ENCODE measurements at places on chromosomes 5 and 9. TPM values are rescaled to one million over a fixed set of nuclear protein-coding genes. Genes with fewer than 3 reads are reported as not detected.

- no peak for DNase-seq
- H3K4me1 ChIP-seq = peaks cover 41% of the 10 kb centered on the region
- H3K4me3 ChIP-seq = no peak overlapping the region
- H3K36me3 ChIP-seq = peaks cover 13% of the 10 kb centered on the region
Measured at GRCh38 chr9:91247278-91247677, 114.4 kb downstream of the AUH start.

GRCh38 chr5:138990986-138991590 is 116.0 kb upstream of the LRRTM2 start:
- DNase-seq = no peak
- no peak overlapping the region for H3K4me3 ChIP-seq

- H3K36me3 ChIP-seq = peaks cover 8% of the 10 kb centered on the region
- H3K4me3 ChIP-seq = peak overlapping the region; percentile 54
- H3K27me3 ChIP-seq = no peaks in the 10 kb centered on the region
- DNase-seq = no peak
- peak overlapping the region; percentile 82 for H3K27ac ChIP-seq
Measured at GRCh38 chr9:93057703-93058354, 672 bp upstream of the SUSD3 start.

DNA sequence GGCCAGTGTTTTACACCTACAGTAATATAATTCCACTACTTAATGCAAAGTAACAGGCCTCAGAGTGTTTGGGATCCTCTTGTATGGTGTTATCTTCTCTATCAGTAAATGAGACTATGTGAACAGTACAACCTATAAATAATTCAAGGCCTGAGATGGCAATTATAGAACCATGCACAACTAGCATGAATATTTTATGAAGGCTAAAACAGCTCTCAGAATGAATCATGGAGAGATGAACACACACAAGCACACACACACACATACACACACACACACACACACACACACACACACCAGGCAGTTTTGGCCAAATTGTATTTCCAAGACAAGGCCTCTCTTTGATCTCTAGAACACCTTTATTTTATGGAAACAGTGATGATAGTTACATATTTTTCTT is 224.9 kb downstream of the EBF1 start:
- H3K36me3 ChIP-seq = no peaks in the 10 kb centered on the region
- peak overlapping the region; percentile 57 for H3K4me3 ChIP-seq
- H3K27ac ChIP-seq = peak overlapping the region; percentile 81
- peaks cover 24% of the 10 kb centered on the region for H3K4me1 ChIP-seq

DNA sequence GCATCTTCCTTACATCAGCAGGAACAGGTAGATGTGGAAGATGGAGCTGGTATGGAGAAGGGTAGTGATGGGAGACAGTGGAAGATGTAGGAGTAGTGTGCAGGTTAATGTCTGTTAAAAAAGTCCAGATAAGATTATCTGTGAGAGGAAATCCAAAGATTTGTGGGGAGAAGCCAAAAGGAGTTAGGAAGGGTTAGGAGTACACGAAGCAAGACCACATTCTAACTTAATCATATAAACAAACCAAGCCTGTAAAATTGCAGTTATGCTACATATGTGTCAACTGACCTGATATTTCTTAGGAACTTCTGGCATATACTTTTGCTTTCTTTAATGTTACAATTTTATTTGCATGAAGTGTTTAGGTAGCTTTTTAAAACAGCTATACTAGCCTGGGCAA is 142.1 kb upstream of the DMRT1 start:
- H3K4me3 ChIP-seq = no peak overlapping the region
- H3K36me3 ChIP-seq = no peaks in the 10 kb centered on the region
- H3K27me3 ChIP-seq = peaks cover 8% of the 10 kb centered on the region
- no peak for DNase-seq

DNA sequence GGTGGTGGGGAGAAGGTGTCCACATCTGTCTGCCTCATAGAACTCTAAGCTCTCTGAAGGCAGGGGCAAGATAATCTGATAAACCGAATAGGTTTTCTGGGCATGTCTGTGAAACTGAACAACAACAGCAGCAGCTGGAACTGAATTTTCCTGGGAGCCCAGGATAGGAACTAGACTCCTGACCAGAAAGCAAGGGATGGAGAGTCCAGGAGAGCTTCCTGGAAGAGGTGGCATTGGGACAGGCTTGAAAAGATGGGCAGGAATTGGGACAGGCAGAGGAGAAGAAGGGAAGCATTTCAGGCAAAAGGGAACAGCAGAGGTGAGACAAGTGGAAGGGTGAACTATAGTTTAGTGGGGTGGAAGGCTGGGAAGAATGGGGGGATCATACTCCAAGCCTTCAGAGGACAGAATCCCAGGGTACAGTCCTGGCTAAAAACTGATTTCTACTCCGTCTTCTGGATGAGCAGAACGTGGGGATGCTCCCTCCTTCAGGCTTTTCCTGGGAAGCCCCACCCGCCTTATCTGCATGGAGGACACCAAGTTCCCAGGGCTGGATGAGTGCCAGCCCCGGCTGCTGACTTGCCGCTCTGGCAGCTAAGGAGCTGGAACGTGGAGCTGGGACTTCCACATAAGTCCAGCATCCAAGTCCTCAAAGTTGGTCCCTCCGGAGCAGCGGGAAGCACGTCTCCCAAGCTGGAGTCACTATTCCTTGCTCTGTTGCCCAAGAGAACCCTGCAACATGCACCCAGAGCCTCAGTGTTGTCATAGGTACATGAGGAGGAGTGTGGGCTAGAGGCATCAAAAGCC is 13.9 kb upstream of the KIF12 start:
- no peaks in the 10 kb centered on the region for H3K36me3 ChIP-seq
- no peak overlapping the region for H3K27ac ChIP-seq
- no peaks in the 10 kb centered on the region for H3K4me1 ChIP-seq
- no peak overlapping the region for H3K4me3 ChIP-seq
- H3K27me3 ChIP-seq = peaks cover 18% of the 10 kb centered on the region

- no peak overlapping the region for H3K4me3 ChIP-seq
- no peak overlapping the region for H3K27ac ChIP-seq
- no peaks in the 10 kb centered on the region for H3K4me1 ChIP-seq
- H3K36me3 ChIP-seq = no peaks in the 10 kb centered on the region
Measured at GRCh38 chr9:107567462-107567861, 77.9 kb upstream of the KLF4 start.

DNA sequence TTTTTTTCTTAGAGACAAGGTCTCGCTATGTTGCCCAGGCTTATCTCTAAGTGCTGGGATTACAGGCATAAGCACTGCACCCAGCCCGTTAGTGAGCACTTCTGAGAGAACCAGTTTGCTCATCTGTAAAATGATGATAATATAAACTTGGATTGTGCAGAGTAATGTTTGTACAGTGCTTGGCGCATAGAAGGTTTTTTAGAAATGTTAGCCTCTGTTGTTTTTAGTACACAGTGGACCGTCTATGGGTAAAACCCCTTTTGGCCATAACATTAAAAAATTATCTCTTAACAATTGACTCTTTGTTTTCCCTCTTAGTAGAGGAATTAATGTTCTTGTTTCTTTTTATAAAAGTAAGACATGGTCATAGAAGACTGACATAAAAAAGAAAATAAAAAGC is 202.1 kb downstream of the PCSK5 start:
- H3K4me3 ChIP-seq = no peak overlapping the region
- H3K27me3 ChIP-seq = no peaks in the 10 kb centered on the region
- no peaks in the 10 kb centered on the region for H3K4me1 ChIP-seq
- H3K36me3 ChIP-seq = no peaks in the 10 kb centered on the region

GRCh38 chr5:150762211-150762610 is 3.4 kb upstream of the DCTN4 start:
- H3K27ac ChIP-seq = no peak overlapping the region
- peaks cover 8% of the 10 kb centered on the region for H3K36me3 ChIP-seq
- H3K27me3 ChIP-seq = no peaks in the 10 kb centered on the region
- DNase-seq = peak; percentile 47
- H3K4me1 ChIP-seq = peaks cover 14% of the 10 kb centered on the region

- H3K27ac ChIP-seq = no peak overlapping the region
- no peaks in the 10 kb centered on the region for H3K27me3 ChIP-seq
- no peak overlapping the region for H3K4me3 ChIP-seq
- no peaks in the 10 kb centered on the region for H3K36me3 ChIP-seq
- H3K4me1 ChIP-seq = no peaks in the 10 kb centered on the region
Measured at GRCh38 chr5:174785120-174785680, 60.8 kb downstream of the MSX2 start.

DNA sequence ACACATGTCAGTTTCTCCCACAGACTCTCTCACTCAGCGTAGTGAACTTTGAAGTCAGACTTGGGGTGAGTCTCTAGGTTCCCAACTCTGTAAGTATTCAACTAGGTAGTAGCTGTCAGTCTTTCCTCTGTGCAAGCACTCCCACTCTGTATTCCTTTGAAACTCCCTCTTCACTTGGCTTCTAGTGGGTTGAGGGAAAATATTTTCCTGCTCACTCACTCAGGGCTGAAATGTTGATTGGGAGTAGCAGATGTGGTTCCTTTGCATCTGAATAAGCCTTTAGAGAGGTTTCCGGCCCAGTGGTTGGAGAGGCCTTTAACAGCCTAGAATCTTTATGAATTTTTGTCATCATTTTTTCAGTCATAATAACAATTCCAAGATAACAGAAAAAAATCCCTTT is 18.1 kb upstream of the ARRDC3 start:
- H3K4me1 ChIP-seq = peaks cover 10% of the 10 kb centered on the region
- no peaks in the 10 kb centered on the region for H3K27me3 ChIP-seq
- no peak overlapping the region for H3K4me3 ChIP-seq

DNA sequence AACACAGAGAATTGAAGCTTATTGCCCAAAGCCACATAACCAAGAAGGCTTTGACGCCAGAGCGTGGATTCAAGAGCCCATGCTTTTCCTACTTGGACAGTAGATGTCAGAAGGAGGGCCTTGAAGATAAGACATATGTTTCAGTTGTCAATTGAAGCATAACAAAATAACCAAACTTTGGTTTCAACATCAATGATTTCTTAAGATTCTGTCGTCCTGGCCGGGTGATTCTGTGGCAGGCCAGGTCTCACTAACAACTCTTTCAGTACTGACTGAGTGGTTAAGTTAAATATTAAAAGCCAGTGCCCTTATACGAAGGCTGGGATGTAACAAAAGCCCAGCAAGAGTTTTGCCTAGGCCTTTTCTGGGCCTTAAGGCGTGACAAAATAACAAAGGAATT is 94.0 kb downstream of the RCL1 start:
- no peak overlapping the region for H3K27ac ChIP-seq
- no peak overlapping the region for H3K4me3 ChIP-seq
- no peaks in the 10 kb centered on the region for H3K27me3 ChIP-seq

DNA sequence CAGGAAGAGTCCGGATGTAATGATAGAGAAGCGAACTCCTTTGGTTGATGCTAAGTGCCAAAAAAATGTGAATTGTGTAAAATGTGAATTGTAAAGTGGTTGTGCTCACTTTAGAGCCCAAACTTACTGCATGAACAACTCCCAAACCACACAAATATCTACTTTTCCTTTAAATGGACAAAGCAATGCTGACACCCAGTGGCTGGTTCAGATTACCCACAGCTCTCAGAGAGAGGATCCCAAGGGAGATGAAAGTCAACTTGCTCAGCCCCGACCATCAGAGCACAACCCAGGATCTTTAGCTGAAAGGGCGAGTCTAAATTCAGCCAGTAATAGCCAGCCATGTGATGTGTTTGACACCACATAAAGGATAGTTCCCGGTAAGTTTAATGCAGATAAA is 133.7 kb downstream of the NMUR2 start:
- H3K27ac ChIP-seq = no peak overlapping the region
- no peak overlapping the region for H3K4me3 ChIP-seq
- no peaks in the 10 kb centered on the region for H3K27me3 ChIP-seq
- no peaks in the 10 kb centered on the region for H3K36me3 ChIP-seq

DNA sequence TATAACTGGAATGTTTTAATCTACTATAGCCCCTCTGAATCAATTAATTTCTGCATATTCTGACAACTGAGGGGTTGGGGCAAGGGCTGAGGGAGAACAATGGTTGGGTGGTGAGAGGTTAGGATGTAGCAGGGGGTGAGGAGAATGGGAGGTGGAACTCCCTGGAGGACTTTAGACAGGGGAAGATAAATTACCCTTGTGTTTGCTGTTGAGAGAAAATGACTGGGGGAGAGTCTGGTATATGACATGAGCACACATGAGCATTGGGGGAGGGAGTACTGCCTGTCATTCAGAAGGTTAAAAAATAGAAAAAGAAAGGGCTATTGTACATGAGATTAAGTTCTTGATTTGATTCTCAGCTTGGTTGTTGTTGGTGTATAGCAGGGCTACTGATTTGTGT is 37.2 kb upstream of the PAPPA start:
- H3K27me3 ChIP-seq = no peaks in the 10 kb centered on the region
- no peaks in the 10 kb centered on the region for H3K4me1 ChIP-seq
- DNase-seq = no peak
- no peak overlapping the region for H3K4me3 ChIP-seq

- no peak overlapping the region for H3K4me3 ChIP-seq
- no peaks in the 10 kb centered on the region for H3K4me1 ChIP-seq
- H3K27me3 ChIP-seq = peaks cover 9% of the 10 kb centered on the region
- no peaks in the 10 kb centered on the region for H3K36me3 ChIP-seq
- no peak overlapping the region for H3K27ac ChIP-seq
Measured at GRCh38 chr9:91659529-91660495, 236.2 kb upstream of the NFIL3 start.

DNA sequence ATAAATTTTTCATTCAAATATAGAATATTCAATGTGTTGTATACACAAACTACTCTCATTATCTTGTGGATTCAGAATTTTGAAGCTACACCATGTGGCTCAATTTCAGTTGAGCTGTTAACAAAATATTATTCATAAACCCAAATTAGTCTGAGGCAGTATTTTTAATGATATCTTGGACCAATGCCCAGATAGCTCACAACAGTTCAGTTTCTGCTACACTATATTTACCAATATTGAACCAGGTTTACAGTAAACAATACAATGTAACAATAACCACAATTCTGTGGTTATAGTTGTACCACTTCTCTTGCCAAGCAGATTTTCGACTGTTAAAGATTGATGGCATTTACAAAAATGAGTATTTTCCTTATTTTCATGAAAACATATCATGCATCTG is 99.9 kb downstream of the SSBP2 start:
- no peak overlapping the region for H3K27ac ChIP-seq
- H3K4me3 ChIP-seq = no peak overlapping the region
- H3K27me3 ChIP-seq = no peaks in the 10 kb centered on the region
- no peak for DNase-seq

GRCh38 chr5:172770675-172771438 is at the start of gene DUSP1:
Gene DUSP1 (minus strand): TSS chr5:172771195. CDS start chr5:172770952, 243 bp downstream.
- peak within 1 kb of the TSS; percentile 98 for H3K27ac ChIP-seq
- H3K36me3 ChIP-seq = peaks cover 23% of the 10 kb centered on the region
- peaks cover 43% of the 10 kb centered on the region for H3K4me1 ChIP-seq
- no peaks in the 10 kb centered on the region for H3K27me3 ChIP-seq

Gene NIM1K
- 0.97 TPM for total RNA-seq

Gene TRPM6
- total RNA-seq = not detected

Gene IL4
- 20.5 TPM for total RNA-seq

Gene CNTNAP3
- total RNA-seq = not detected

Gene DROSHA
- 86.5 TPM for total RNA-seq

Gene FREM1
- total RNA-seq = not detected

Gene IFNA8
- total RNA-seq = not detected

Gene CAMK2A
- not detected for total RNA-seq

Gene ESM1
- total RNA-seq = not detected

Gene IL33
- not detected for total RNA-seq

All from activated CD4-positive, alpha-beta T cell treated with anti-CD3 and anti-CD28 coated beads, Interleukin-2, amount 10 ng/mL, durations not matched to agents 24 days and 14 days (primary cell).